ENCODE measurements at places on chromosomes 1 and 21.

DNA sequence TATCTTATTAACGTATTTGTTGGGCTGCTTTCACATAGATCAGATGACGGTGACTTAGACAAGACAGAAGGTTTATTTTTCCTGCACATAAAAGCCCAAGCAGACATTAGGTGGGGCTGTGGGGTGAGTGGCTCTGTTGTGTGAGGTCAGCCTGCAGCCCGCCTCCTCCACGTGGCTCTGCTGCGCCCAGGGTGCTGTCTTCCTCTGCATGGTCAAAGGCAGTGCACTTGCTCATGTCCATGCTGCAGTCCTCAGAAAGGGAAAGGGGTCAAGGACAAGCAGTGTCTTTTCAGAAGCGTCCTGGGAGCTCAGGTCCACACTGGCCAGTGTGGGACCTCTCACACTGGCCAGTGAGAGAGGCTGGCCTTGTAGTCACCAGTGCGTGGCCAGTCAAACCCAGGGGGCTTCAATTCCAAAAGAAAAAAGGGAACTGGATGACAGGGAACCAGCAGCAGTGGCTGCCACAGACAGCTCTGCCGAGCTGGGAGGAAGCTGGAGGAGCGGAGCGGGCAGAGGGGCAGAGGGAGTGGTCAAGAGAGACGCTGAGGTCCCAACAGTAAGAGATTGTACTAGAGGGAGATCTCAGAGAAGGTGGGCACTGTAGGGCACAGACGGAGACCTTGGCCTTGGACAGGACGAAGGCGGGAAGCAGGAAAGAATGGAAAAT lies 35.9 kb upstream of the SLC45A1 start:
- no peak for DNase-seq

GRCh38 chr1:55916481-55916880 lies 662.9 kb downstream of the PLPP3 start:
- DNase-seq, result no peak

GRCh38 chr1:163265547-163265946 lies 56.2 kb upstream of the NUF2 start:
- DNase-seq, result no peak

DNA sequence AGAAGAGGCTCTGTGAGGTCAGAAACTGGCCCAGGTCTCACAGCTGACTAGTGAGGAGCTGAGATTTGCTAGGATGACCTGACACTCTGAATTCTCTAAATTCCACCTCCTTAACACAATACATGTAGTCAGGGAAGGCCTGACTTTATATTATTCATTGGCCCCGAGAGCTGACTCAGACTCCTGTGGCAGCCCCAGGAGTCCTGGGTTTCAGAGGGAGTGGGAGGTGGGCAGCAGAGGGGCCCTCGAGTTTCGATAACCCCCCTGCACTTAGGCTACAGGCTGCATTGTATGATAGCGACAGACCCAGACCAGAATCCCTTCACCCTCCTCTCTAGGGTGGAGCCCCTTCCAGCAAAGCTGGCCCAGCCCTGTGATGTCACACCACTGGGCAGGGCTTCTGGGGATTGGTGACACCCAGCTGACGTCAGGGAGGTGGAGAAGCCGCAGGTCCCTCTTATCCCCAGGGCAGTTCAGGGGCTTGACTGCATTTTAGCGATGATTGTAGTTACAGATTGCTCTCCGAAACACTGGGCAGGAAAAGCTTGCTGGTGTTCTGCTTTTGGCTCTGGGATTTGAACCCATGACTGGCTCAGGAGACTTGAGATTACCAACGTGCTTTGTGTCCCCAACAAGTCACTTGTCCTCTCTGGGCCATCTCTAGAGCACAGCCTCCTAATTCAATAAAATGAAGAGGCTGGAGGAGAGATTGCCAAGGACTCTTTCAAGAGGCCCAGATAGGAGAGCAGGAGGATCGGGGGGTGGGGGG lies 17.0 kb upstream of the GPR37L1 start:
- DNase-seq, result no peak

DNA sequence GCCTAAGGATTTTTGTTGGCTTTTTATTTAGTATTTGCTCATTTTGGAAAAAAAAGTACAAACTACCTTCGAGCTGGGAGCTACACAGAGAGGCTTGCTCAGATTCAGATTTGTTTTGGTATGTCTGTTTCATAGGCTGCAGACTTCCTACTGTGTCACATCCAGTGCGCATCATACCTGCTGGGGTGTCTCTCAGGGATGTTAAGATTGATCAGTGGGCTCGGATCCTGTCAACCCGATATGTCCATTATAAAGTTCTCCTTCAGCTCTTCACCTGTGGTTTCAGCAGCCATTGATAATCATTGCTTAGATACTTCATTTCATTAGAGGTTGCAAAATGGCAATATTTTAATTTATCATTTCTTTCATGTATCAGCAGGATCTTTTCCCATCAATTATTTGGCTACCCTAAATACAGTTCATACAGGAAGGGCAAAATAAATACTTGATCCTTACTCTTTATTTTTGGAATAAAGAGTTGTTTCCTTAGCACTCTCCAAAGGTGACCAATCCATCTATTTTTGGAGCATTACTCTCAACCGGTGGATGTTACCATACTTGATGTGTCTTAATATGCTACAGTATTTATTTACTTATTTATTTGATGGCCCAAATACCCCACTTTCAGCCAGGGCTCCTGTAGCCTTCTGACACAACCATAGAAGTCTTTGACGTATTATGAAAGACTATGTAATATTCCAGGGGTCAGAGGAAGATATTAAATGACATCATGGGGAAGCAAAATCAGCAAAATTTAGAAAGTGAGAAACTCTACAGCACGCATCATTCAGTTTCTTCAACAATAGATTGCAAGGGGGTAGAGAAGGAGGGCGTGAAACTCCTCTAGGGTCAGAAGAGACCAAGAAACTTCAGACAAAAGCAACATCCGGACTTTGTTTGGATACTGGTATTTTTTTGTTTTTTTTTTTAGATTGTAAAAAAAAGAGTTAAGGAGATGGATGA lies 55.3 kb upstream of the HNRNPU start:
- DNase-seq, result no peak

GRCh38 chr1:26832249-26832960 lies 5.9 kb downstream of the ZDHHC18 start:
- no peak for DNase-seq

- no peak for DNase-seq
These were observed 3.4 kb upstream of the PTPRF start for GRCh38 chr1:43527111-43527878.

- no peak for DNase-seq
These were observed 52.7 kb downstream of the ECE1 start for GRCh38 chr1:21237446-21238088.

DNA sequence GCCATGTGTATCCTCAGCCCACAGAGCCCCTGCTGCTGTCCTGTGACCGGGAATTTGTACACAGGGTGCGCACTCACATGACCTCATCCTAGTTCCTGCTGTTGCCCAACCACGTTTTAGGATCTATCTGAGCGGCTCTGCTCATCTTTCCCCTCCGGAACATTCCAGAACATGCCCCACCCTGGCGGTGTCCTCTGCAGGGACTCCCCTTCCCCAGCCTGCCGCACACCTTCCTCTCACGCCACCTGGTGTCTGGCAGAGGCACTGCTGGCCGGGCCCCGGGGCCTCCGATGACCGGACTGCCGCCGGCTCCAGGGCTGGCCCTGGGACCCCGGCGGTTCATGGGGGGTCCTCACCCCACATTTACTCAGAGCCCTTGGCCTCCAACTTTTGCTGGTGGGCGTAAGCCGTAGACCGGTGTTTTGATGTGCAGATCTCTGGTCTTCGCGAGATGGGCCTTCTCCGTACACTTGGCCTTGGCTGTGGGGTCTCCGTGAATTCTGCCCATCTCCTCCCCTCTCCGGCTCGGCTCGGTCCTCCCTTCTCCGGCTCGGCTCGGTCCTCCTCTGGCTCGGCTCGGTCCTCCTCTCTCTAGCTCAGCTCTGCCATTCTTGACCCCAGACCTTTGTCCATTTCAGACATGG lies 29.5 kb downstream of the ARHGEF16 start:
- DNase-seq, result no peak

- no peak for DNase-seq
These were observed 21.4 kb downstream of the XKR8 start for GRCh38 chr1:27981145-27981544.

- DNase-seq, result no peak
These were observed 1.8 kb downstream of the LPGAT1 start for GRCh38 chr1:211828584-211829342.

GRCh38 chr1:71116729-71117128 lies 35.9 kb upstream of the ZRANB2 start:
- no peak for DNase-seq
